ENCODE measurements at places on chromosomes 16 and 17. TPM values are rescaled to one million over a fixed set of nuclear protein-coding genes. Genes with fewer than 3 reads are reported as not detected.

GRCh38 chr17:69696650-69697049, 282.2 kb downstream of the MAP2K6 start:
- no peak for DNase-seq
- no peaks in the 10 kb centered on the region for H3K4me1 ChIP-seq
- no peak overlapping the region for H3K27ac ChIP-seq
- H3K4me3 ChIP-seq = no peak overlapping the region

DNA sequence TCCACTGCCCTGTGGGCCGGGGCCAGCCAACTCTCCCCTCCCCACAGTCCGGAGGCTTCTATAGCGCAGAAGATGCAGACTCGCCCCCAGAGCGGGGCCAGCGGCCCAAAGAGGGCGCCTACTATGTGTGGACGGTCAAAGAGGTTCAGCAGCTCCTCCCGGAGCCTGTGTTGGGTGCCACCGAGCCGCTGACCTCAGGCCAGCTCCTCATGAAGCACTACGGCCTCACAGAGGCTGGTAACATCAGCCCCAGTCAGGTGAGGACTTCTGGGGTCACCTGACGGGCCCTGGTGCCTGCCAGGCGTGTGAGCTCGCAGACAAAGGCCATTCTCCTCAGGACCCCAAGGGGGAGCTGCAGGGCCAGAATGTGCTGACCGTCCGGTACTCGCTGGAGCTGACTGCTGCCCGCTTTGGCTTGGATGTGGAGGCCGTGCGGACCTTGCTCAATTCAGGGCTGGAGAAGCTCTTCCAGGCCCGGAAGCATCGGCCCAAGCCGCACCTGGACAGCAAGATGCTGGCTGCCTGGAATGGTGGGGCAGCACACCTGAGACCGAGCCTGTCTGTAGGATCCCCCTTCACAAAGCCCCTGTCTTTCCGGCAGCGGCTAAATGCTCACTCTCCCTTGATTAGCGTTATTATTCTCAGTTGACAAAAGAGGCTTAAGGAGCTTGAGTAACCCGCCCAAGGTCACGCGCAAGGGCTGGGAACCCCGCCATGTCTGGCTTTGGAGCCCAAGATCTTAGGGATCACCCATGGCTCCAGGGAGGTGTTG, 3.9 kb downstream of the SPATA20 start:
- no peak overlapping the region for H3K27ac ChIP-seq
- H3K4me3 ChIP-seq = no peak overlapping the region
- H3K27me3 ChIP-seq = no peaks in the 10 kb centered on the region
- DNase-seq = peak; percentile 87
- peaks cover 19% of the 10 kb centered on the region for H3K4me1 ChIP-seq
- H3K36me3 ChIP-seq = peaks cover 30% of the 10 kb centered on the region

FLCN gene
- total RNA-seq = 28.4 TPM

DNA sequence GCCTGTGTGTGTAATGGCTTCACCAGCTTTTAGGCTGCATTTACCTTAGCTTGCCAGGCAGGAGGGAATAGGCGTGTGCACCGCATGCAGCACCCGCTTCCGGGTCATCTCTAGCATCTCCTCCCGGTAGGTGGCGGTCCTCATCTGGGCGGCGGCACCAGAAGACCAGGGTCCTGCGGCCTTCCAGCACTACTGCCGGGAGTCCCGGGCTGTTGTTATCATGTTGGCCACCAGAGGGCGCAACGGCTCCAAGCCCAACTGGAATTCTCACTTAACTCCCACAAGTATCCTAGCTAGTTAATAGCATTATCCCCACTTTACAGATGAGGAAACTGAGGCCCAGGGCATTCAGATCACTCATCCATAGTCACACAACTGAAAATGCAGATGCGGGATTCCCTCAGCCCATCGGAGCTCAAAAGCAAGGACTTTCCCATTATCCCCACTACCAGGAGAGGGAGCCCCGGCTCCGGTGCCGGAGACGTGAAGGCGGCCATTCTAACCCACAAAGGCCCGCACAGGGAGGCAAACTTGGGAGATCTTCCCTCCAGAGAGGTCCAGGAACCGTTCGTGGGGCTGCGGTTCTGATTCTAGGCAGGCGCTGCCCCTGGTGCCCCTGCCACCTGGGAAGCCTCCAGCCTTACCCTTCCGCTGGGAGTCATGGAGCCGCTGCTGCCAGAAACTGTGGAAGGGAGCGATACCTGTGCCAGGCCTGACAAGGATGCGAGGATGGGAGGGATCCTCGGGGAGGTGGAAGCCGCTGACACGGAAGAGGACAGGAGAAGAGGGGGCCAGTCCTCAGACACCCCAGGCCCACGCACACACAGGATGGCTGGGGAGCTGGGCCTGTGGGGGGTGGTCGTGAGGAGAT, 23.9 kb downstream of the LGALS9 start:
- no peak overlapping the region for H3K27ac ChIP-seq
- no peaks in the 10 kb centered on the region for H3K36me3 ChIP-seq
- no peak overlapping the region for H3K4me3 ChIP-seq
- no peaks in the 10 kb centered on the region for H3K27me3 ChIP-seq

DNA sequence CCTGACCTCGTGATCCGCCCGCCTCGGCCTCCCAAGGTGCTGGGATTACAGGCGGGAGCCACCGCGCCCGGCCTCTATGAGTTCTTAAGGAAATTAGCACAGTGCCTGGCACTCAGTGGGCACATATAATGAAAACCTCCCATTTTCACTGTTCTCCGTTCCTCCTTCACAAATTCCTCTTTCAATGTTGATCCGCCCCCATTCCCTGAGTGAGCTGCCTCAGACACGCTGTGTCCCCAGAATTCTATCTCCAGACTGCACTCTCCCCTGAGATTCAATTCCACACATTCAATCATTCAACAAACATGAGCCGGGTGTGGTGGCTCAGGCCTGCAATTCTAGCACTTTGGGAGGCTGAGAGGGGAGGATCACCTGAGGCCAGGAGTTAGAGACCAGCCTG, 7.0 kb downstream of the P2RX1 start:
- no peak overlapping the region for H3K4me3 ChIP-seq
- DNase-seq = no peak
- no peak overlapping the region for H3K27ac ChIP-seq
- peaks cover 12% of the 10 kb centered on the region for H3K4me1 ChIP-seq
- H3K36me3 ChIP-seq = no peaks in the 10 kb centered on the region
- no peaks in the 10 kb centered on the region for H3K27me3 ChIP-seq

MAP2K6 gene
- total RNA-seq = 6.3 TPM

NT5M gene
- total RNA-seq = 2.1 TPM

- H3K4me1 ChIP-seq = no peaks in the 10 kb centered on the region
- H3K4me3 ChIP-seq = no peak overlapping the region
- no peaks in the 10 kb centered on the region for H3K27me3 ChIP-seq
- no peaks in the 10 kb centered on the region for H3K36me3 ChIP-seq
Measured at GRCh38 chr16:66443269-66443652, 16.2 kb downstream of the BEAN1 start.
